Naive thymus-derived CD8-positive, alpha-beta T cell (primary cell): ENCODE measurements at places on chromosomes 1 and 21.

DNA sequence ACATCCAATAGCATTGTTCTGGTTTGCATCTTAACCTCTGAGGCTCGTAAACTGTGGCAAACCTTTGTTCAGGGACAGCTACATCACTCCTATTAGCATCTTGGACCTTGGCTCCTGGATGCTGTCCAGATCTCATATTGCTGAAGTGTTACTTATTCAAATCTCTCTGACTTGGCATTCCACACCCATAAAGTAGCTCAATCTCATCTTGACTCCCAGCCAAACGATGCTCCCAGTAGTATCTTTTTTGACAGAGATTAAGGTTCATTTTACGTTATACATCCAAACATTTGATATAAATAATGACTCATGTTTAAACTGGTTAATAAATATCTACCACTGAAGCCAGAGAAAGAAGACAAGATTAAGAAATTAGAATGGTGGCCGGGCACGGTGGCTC is 4.4 kb upstream of the FLVCR1 start:
- no peak overlapping the region for H3K27ac ChIP-seq
- H3K27me3 ChIP-seq = no peaks in the 10 kb centered on the region
- H3K4me1 ChIP-seq = peaks cover 25% of the 10 kb centered on the region
- H3K4me3 ChIP-seq = no peak overlapping the region

DNA sequence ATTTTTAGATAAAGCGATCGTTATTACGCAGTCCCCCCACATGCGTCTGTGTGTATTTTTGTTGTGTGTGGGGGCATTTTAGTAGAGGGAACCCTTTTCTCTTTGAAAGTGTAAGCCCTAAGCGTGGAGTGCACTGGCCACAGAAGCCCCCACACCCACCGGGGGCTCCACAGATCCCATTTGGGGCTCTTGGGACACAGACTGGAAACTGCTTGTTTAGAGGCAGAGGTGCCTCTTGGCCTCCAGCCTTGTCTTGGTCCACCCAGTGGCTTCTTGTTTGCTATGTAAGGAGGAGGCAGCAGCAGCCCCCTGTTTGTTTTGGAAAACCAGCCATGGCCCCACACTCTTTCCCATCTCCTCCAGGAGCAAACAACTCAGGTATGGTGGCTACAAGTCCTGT is 42.8 kb downstream of the SLC37A1 start:
- H3K4me3 ChIP-seq = no peak overlapping the region
- no peaks in the 10 kb centered on the region for H3K4me1 ChIP-seq
- H3K27me3 ChIP-seq = no peaks in the 10 kb centered on the region
- no peak for DNase-seq
- no peaks in the 10 kb centered on the region for H3K36me3 ChIP-seq

DNA sequence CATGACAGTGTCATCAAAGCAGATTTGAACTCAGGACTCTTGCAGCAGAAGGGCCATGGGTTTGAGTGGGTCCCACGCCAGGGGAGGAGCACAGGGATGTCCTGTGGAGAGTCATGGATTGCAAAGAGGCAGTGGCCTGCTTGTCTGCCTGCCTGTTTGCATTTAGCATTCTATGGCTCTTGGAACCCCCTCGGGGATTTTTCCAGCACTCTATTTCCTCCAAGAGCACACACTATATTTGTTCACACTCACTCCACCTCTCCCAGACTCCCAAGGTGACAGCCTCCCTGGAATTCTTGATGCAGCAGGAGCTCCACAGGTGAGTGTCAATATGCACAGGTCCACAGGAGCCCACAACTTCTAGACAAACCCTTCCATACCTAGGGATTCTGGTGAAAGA is 73.1 kb upstream of the LRRN2 start:
- H3K27ac ChIP-seq = no peak overlapping the region
- H3K27me3 ChIP-seq = peaks cover 12% of the 10 kb centered on the region
- peaks cover 4% of the 10 kb centered on the region for H3K4me1 ChIP-seq

DNA sequence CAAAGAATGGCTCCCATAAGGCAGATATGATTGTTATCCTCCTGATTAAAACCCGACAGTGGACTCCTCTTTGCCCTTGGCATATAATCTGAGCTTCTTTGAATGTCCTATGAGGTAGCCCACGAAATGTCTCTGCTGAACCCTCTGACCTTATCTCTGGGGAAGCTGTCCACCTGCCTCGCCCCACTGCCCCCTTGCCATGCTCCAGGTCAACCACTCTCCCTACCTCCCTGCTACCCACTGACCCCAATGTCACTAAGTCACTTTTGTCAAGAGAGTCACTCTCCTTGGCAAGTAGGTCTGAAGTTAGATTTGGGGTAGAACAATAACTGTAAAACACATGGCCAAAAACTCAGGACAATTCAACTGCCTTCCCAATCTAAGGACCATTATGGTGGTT is 54.5 kb downstream of the UTP25 start:
- no peak overlapping the region for H3K27ac ChIP-seq
- no peak for DNase-seq
- H3K4me3 ChIP-seq = no peak overlapping the region
- no peaks in the 10 kb centered on the region for H3K4me1 ChIP-seq
- H3K36me3 ChIP-seq = no peaks in the 10 kb centered on the region

GRCh38 chr1:205062319-205062718 is 19.3 kb downstream of the CNTN2 start:
- no peaks in the 10 kb centered on the region for H3K4me1 ChIP-seq
- H3K27ac ChIP-seq = no peak overlapping the region
- no peak overlapping the region for H3K4me3 ChIP-seq
- no peaks in the 10 kb centered on the region for H3K36me3 ChIP-seq

DNA sequence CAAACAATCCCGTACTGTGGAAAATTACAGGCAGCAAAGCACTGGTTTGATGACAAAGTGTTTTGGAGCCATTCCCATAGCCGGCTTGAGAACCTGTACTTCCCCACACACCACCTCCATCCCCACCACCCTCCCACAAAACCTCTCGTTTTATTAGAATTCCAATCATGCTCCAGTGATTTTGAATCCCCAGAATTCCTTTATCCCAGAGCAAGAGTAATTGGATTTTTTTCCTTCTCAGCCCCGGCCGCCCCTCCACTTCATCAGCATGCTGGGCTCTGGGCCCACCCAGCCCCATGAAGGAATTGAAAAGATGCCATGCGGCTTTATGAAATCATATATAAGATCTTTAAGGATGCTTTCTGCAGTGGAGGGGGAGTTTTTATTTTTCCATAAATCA is 136.6 kb downstream of the OMA1 start:
- no peaks in the 10 kb centered on the region for H3K27me3 ChIP-seq
- H3K36me3 ChIP-seq = peaks cover 15% of the 10 kb centered on the region
- H3K4me1 ChIP-seq = no peaks in the 10 kb centered on the region

GRCh38 chr1:30615076-30615795 is 108.1 kb downstream of the MATN1 start:
- H3K27me3 ChIP-seq = peaks cover 16% of the 10 kb centered on the region
- H3K4me1 ChIP-seq = no peaks in the 10 kb centered on the region
- H3K27ac ChIP-seq = no peak overlapping the region
- H3K4me3 ChIP-seq = no peak overlapping the region
- no peak for DNase-seq
- no peaks in the 10 kb centered on the region for H3K36me3 ChIP-seq

DNA sequence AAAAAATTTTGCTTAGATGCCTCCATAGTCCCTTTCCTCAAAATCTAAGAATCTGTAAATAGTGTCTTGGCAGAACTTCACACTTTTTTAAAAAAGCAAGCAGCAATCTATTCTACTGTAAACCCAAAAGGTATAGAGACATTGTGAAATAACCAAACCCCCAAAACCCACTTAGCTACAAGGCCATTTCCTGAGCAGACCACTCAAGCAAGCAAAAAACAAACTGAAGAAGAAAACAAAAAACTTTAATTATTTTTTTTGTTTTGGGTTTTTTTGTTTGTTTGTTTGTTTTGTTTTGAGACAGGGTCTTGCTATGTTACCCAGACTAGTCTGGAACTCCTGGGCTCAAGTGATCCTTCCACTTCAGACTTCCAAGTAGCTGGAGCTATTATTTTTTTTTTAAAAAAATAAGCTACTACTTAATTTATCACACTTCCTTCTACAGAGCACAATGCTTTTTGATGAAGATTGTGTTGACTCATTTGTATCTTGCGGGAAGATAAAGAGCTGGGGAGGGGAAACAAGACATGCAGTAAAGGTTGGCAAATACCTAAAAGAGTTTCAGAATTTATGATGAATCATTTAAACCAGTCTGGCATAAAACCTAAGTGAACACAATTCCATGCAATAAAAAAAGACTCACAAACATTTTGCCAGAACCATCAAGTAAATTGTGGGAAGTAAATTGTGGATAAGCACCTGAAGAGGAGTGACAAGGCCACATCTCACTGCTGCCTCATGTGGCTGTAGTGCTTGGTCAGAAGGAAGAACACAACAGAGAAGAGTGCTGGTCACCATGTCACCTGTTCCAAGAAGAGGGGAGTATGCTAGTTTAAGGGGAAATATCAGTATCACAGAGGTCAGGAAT is 2.7 kb upstream of the PTPN22 start:
- peaks cover 20% of the 10 kb centered on the region for H3K4me1 ChIP-seq
- peak overlapping the region; percentile 88 for H3K27ac ChIP-seq
- H3K4me3 ChIP-seq = peak overlapping the region; percentile 46
- H3K27me3 ChIP-seq = no peaks in the 10 kb centered on the region
- no peaks in the 10 kb centered on the region for H3K36me3 ChIP-seq

GRCh38 chr1:22325531-22326371 is 125.9 kb upstream of the ZBTB40 start:
- H3K27me3 ChIP-seq = no peaks in the 10 kb centered on the region
- no peaks in the 10 kb centered on the region for H3K4me1 ChIP-seq
- DNase-seq = no peak
- H3K27ac ChIP-seq = no peak overlapping the region

DNA sequence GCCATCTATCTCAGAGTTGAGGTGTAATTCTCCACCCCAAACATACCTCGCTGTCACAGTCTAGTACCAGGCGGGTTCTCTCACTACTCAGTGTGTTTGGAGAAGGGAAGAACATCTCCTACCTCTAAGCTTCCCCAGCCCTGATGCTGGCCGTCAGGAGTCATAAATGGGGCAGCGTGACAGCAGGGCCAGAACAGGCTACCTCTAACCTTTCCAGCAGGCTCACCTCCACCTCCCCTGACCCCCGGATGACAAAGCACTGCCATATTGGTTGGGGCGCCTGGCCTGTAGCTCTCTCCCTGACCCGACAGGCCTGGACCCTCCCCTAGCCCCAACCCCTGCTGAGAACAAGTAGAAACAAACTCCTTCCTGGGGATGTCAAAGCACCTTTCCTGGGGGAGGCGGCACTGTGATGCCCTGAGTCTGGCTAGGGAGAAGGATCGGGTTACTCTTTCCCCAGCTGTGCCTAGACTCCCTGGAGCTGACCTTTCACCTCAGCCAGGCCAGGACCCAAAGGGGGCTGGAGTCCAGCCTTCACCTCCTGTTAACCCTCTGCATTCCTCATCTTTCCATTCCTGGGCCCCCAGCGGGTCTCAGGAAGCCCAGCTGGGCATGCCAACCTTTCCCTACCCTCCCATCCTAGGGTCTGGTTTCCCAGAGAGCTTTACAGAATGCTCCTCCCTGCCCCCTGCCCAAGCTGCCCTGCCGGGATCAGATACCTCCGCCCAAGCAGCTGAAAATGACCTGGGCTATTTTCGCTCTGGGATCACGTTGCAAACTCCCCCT is 34.2 kb downstream of the AHDC1 start:
- peak overlapping the region; percentile 82 for H3K4me3 ChIP-seq
- H3K27me3 ChIP-seq = no peaks in the 10 kb centered on the region
- no peaks in the 10 kb centered on the region for H3K36me3 ChIP-seq

GRCh38 chr1:225318706-225319575 is 108.9 kb downstream of the LBR start:
- DNase-seq = no peak
- peaks cover 7% of the 10 kb centered on the region for H3K36me3 ChIP-seq
- H3K27me3 ChIP-seq = peaks cover 6% of the 10 kb centered on the region
- no peaks in the 10 kb centered on the region for H3K4me1 ChIP-seq
- no peak overlapping the region for H3K27ac ChIP-seq
- no peak overlapping the region for H3K4me3 ChIP-seq

DNA sequence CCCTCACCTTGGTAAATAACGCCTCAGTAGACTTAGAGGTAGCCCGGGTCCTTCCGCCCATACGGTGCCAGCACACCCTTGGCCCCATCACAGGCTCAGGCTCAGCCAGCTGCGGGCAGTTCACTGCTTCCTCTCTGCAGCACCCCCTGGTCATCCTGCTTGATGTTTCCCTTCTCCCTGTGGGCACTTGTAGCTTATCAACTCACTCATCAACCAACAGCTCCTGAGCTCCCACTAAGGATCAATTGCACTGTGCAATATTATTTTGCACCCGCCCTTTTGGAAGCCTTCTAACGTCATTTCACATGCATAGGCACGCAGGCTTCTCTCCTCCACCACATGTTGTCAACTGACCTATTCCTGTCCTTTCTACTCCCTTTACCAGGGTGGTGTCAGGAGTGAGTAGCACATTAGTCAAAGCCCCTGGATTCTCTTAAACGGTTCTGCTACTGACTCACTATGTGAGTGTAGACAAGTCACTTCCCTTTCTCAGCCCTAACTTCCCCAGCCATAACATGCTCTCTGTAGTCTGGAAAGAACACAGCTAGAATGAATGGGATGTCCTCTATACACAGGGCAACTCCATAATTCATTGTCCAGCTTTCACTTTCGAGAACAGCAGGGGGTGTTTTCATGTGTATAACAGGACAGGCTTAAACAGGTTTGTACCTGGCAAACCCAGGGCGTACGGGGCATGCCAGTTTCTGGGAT is 47.1 kb upstream of the IRF2BP2 start:
- H3K27me3 ChIP-seq = no peaks in the 10 kb centered on the region
- H3K4me1 ChIP-seq = no peaks in the 10 kb centered on the region
- no peak overlapping the region for H3K27ac ChIP-seq
